Astrocyte (in vitro differentiated cells and primary cell): ENCODE measurements at places on chromosomes 7 and 10. TPM values are rescaled to one million over a fixed set of nuclear protein-coding genes. Genes with fewer than 3 reads are reported as not detected.

The CADPS2 gene
- 6.1 and 6.4 TPM in 2 replicates for total RNA-seq

The TCERG1L gene
- 1.9 and 3.5 TPM in 2 replicates for total RNA-seq

The TRRAP gene
- total RNA-seq = 33.4 and 33.5 TPM in 2 replicates

GRCh38 chr7:101954499-101954898 is 137.1 kb downstream of the CUX1 start:
- H3K27ac ChIP-seq = no peak overlapping the region
- DNase-seq = no peak
- H3K36me3 ChIP-seq = no peaks in the 10 kb centered on the region

DNA sequence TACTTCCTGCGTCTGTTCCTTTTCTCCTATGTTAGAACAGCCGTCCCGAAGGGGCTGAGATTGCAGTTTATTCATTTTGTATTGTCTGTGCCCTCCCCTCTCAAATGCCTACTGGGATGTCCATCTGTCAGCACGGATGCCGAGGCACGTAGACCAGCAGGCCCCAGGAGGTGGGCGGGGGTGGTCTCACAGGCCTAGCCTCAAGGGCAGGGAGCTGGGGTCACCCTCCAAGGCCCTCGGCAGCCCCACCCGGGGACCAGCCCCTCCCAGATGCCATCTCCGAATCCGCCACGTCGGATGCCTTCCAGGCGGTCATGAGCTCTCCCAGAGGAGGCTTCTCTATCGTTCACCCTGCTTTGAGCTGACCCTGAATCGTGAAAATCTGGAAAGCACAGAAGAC is 59.7 kb downstream of the ELFN1 start:
- DNase-seq = no peak
- no peak overlapping the region for H3K4me3 ChIP-seq
- no peak overlapping the region for H3K27ac ChIP-seq
- H3K27me3 ChIP-seq = peaks cover 2% of the 10 kb centered on the region
- no peaks in the 10 kb centered on the region for H3K4me1 ChIP-seq
